Sciatic nerve (tissue), 2 donors: ENCODE measurements at places on chromosomes 13 and 19. TPM values are rescaled to one million over a fixed set of nuclear protein-coding genes. Genes with fewer than 3 reads are reported as not detected.

Gene ITGBL1
- 74.1 TPM for total RNA-seq

Gene ATF5
- total RNA-seq = 26.0 TPM

Gene CYP2A6
- not detected for total RNA-seq

Gene LHB
- not detected for total RNA-seq

Gene KCTD12
- 202 TPM for total RNA-seq

Gene SSC5D
- 13.5 TPM for total RNA-seq

Gene HSH2D
- 1.2 TPM for total RNA-seq

Gene PRRG2
- total RNA-seq = 1.7 TPM

Gene TNFSF13B
- total RNA-seq = 12.3 TPM

Gene ZNF471
- total RNA-seq = 22.2 TPM

Gene DENND1C
- 5.5 TPM for total RNA-seq

Gene PSPN
- total RNA-seq = 2.1 TPM

Gene C19orf67
- total RNA-seq = not detected

Gene ZNF600
- 12.3 TPM for total RNA-seq

Gene ZFR2
- total RNA-seq = 0.31 TPM

Gene CCDC8
- total RNA-seq = 9.0 TPM

Gene LHFPL6
- total RNA-seq = 146 TPM

Gene FOXA3
- total RNA-seq = not detected

Gene CXCL17
- 0.31 TPM for total RNA-seq
